ENCODE measurements at places on chromosomes 1 and 21. TPM values are rescaled to one million over a fixed set of nuclear protein-coding genes. Genes with fewer than 3 reads are reported as not detected.
A peak's percentile ranks its signal among the peaks of the same experiment; 100 is the strongest.

Gene CRYAA
- total RNA-seq = not detected

Gene LYPD8
- not detected for total RNA-seq

Gene FASLG
- total RNA-seq = not detected

Gene RGS8
- total RNA-seq = 0.54 TPM

DNA sequence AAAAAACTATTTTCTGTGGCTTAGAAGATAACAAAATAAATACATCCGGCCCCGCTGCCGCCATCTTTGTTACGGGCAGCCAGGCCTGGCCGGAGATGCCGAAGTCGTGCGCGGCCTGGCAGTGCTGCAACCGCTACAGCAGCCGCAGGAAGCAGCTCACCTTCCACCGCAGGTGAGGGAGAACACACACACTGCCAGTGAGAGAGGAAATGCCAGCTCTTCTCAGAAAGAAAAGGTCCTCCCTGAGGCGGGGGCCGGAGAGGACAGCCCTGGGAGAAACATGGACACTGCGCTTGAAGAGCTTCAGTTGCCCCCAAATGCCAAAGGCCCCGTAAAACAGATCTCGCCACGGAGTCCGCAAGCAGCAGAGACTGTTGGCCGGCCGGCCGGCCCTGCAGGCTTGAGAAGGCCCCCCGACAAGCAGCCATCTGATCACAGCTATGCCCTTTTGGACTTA lies 323.2 kb downstream of the AMY1C start:
- DNase-seq = no peak
- no peaks in the 10 kb centered on the region for H3K4me1 ChIP-seq
- no peaks in the 10 kb centered on the region for H3K27me3 ChIP-seq
- no peak overlapping the region for H3K27ac ChIP-seq
- H3K36me3 ChIP-seq = no peaks in the 10 kb centered on the region
- no peak overlapping the region for H3K4me3 ChIP-seq

DNA sequence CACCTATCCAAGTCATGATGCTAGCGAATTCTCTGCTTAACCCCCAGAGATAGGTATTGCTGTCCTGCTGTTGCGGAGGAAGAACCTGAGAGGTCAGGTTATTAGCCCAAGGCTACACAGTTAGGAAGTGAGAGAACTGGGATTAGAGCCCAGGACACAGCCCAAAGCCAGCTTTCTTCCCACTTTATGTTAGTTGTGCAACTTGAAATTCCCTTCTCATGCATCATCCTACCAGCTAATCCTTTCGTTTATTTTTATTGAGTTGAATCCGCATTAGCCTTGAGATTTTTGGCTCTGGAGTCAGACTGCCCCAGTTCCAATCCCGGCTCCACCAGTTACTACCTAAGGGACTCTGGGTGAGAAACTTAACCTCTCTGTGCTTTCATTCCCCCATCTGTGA lies 65.4 kb downstream of the PLEKHA6 start:
- H3K36me3 ChIP-seq = no peaks in the 10 kb centered on the region
- peak; percentile 89 for DNase-seq
- H3K4me3 ChIP-seq = no peak overlapping the region
- peaks cover 22% of the 10 kb centered on the region for H3K27me3 ChIP-seq

DNA sequence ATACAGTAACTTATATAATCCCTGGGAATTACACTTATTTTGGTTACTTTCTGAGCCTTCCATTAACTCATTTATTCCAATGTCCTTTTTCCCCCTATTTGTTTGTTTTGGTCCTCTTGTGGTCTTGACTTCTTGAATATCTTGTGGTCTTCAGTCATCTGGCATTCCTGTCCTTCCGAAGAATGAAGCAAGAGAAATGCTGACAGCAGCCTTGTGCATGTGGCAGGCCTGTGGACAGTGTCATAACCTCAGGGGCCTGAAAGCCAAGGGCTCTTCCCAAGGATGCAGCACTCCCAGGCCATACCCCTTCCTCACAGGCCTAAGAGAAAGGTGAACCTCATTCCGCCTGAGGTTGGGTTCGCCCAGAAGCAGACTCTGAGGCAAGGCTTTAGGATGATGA lies 470.2 kb downstream of the DISC1 start:
- no peaks in the 10 kb centered on the region for H3K4me1 ChIP-seq
- no peak for DNase-seq

GRCh38 chr21:42229676-42230075 lies 10.7 kb downstream of the ABCG1 start:
- peak; percentile 40 for DNase-seq
- peaks cover 73% of the 10 kb centered on the region for H3K4me1 ChIP-seq
- H3K27me3 ChIP-seq = no peaks in the 10 kb centered on the region
- peaks cover 4% of the 10 kb centered on the region for H3K36me3 ChIP-seq
- H3K4me3 ChIP-seq = no peak overlapping the region

DNA sequence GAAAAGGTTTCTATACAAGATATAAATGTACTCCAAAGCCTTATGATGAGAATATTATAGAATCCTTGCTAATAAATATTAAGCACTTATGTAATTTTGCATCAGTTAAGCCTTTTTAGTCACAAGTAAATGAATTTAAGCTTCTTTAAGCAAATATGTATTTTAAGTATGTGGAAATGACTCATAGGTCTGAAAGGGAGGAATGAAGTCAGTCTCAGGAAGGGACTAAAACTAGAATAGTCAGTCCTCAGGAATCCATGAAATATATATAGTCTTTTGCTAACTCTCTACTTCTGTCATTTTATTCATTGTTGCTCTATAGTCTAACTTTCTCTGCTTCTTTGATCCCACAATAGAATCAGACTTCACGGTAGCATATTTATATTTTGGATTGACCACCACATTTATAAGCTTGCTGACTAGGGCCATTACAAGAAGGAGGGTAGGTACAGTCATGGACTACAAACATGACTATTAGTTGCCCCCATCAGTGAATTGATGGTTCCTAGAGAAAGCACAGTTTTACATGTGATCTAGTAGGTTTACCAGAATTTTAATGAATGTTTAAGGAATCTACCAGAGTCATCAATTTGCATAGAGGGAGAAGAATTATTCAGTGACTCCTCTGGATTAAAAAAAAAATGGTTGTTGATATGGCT lies 20.2 kb upstream of the RABGGTB start:
- no peaks in the 10 kb centered on the region for H3K4me1 ChIP-seq
- no peaks in the 10 kb centered on the region for H3K27me3 ChIP-seq
- H3K27ac ChIP-seq = no peak overlapping the region
- H3K4me3 ChIP-seq = no peak overlapping the region
- DNase-seq = no peak

DNA sequence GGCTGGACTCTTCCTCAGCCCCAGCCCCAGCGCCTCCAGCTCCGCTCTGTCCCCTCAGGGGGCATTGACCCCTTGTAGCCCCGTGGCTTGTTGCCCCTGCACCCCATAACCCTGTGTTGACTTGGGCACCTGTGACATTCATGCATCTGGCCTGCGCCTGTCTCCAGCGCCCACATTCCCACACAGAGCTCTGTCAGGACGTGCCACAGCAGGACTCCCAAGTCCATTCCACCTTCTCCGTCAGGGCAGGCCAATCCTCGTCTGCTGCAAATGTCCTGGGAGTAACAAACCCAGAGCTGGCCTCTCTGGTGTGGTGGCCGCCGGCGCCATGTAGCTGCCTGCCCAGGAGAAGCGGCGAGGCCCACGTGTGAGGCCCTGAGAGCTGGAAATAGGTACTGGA lies 60.6 kb downstream of the AGPAT3 start:
- H3K4me1 ChIP-seq = no peaks in the 10 kb centered on the region
- H3K27ac ChIP-seq = no peak overlapping the region
- H3K36me3 ChIP-seq = no peaks in the 10 kb centered on the region
- no peaks in the 10 kb centered on the region for H3K27me3 ChIP-seq

DNA sequence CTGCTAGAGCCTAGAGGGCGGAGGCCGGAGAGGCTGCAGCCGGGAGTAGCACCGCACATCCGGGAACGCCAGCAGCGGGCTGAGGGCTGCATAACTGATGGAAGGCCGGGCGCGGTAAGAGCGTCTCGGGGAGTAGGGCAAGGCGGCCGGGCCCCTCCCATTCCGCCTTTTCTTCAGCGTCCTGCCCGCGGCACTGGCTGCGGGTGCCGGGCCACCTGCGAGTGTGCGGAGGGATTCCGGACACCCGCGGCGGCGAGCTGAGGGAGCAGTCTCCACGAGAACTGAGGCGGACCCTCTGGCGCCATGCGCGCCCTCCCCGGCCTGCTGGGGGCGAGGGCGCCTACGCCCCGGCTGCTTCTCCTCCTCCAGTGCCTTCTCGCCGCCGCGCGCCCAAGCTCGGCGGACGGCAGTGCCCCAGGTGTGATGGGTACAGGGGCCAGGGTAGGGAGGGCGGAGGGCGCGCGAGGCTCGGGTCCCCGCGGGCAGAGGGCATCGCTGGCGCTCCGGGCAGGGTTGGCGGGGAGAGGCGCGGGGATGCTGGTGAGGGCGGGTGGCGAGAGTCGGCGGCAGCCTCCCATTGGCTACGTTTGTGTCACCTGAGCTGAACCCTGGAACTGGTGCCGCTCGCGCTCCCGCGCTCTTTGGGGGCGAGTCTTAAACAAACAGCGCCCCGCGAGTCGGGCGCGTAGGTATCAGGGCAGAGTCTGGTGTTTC lies 334.4 kb downstream of the SRGAP2C start:
- H3K36me3 ChIP-seq = no peaks in the 10 kb centered on the region
- H3K4me3 ChIP-seq = peak overlapping the region; percentile 12

DNA sequence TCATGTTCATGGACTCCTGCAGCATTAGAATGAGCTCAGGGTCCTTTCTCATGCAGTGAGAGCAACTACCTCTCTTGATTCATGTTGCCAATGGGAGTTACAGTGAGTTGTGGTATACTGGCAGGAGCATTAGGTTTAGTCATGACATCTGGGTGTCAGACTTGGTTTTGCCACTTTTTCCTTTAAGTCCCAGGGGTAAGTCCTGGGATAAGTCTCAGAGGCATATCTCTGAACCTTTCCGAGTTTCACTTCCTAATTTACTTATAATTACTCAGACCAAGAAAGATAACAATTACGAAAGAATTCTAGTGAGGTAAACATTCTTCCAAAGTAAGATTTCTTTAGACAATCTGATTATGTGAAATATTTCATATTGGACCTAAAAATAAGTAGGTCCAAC lies 606.0 kb downstream of the SMYD3 start:
- no peak overlapping the region for H3K27ac ChIP-seq
- no peaks in the 10 kb centered on the region for H3K36me3 ChIP-seq
- H3K27me3 ChIP-seq = no peaks in the 10 kb centered on the region
- DNase-seq = no peak
- peaks cover 4% of the 10 kb centered on the region for H3K4me1 ChIP-seq

GRCh38 chr1:16183765-16184556 lies 28.1 kb upstream of the EPHA2 start:
- H3K36me3 ChIP-seq = no peaks in the 10 kb centered on the region
- H3K27me3 ChIP-seq = no peaks in the 10 kb centered on the region
- H3K4me1 ChIP-seq = peaks cover 40% of the 10 kb centered on the region
- no peak for DNase-seq

DNA sequence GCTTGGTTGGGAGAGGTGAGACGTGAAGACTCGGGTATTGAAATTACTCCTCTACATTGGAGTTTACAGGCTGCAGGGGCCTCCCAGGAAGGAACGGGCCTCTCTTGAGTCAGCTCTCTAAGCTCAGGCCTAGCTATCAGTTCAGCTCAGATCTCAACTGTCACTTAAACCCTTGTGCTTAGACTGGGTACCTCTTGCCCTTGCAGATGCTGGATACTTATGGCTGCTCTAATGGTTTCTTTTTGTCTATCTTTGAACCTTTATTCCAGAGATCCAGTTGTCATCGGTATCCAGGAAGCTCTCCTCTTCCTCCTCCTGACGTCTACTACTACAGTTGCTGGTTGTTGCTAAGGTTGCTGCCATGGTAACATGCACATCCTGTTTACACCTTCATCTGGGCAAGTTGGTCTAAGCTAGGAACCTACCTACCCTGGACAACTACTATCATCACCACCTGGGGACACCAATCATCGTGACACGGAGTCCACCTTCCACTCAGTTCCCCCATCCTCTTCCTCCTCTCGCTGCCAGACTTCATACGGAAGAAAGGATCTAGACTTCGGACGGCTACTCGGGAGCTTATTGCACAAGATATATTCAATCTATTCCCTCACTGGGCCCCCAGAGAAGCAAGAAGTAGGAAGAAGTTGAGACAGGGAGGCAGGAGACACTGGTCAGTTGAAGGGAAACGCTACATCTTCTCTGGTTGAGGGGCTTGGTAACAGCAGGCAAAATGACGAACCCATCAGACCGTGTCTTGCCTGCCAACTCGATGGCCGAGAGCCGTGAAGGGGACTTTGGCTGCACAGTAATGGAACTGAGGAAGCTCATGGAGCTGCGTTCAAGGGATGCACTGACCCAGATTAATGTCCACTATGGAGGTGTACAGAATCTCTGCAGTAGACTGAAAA lies 56.1 kb downstream of the ATP2B4 start:
- H3K27ac ChIP-seq = peak overlapping the region; percentile 70
- H3K4me3 ChIP-seq = no peak overlapping the region
- DNase-seq = no peak
- H3K4me1 ChIP-seq = peaks cover 71% of the 10 kb centered on the region

- no peak overlapping the region for H3K27ac ChIP-seq
- no peaks in the 10 kb centered on the region for H3K4me1 ChIP-seq
- no peaks in the 10 kb centered on the region for H3K36me3 ChIP-seq
- no peak overlapping the region for H3K4me3 ChIP-seq
Measured at GRCh38 chr1:101905283-101905835, 91.4 kb downstream of the OLFM3 start.
